ENCODE measurements at places on chromosomes 1 and 21.
A peak's percentile ranks its signal among the peaks of the same experiment; 100 is the strongest.

GRCh38 chr1:185500001-185500626, 183.1 kb upstream of the IVNS1ABP start:
- DNase-seq = no peak

DNA sequence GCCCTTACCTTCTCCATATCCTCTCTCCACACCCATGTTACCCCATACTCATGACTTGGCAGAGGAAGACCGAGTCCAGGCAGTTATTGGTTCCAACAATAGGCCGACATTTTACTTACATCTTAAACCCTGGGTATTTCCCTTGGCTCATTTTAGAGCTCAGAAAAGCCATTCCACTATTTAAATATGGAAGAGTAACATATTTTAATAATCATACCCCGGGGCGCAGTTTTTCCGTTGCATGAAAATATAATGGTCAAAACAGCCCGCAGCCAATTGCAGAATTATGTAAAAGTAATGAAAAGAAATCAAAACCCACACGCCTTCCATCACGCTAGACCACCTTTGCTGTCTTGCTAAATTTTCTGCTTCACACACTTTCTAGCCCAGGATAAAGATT, 48.5 kb downstream of the KAZN start:
- DNase-seq = no peak

DNA sequence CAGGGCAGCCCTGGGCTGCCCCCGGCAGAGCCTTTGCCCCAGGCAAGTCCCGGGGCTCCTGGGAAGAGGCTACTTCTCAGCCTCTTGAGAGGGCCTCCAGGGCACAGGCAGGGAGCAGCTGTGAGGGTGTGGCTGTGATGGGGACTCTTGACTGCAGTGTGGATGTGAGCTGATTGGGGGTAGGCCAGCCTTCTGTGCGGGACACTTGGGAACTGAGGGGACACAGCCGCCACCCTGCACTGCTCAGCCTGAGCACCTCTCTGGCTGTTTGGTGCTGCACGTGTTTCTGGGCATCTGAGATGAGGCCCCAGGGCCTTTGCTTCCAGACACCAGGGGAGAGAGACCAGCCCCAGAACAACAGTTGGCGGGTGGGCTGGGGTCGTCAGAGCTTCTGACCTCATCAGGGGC, 62.1 kb downstream of the SKI start:
- no peak for DNase-seq

- no peak for DNase-seq
Measured at GRCh38 chr1:230819976-230820375, 48.3 kb downstream of the C1orf198 start.

DNA sequence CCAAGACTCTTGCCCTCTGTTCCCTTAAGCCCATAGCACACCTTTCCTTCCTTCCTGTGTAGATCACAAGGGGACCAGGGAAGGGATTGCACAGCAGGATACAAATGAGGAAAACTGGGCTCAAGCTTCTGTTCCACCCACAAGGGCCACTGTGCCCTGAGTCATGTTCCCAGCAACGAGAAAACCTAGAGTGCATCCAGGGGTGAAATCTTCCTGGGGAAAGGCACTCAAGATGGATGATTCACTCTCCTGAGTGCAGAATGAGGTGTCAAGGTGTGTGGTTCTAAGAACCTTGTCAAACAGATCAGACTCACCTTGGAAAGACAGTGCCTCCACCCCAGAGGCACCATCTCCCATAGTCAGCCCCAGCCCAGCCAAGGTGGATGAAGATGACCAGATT, 40.7 kb upstream of the EYA3 start:
- DNase-seq = no peak

GRCh38 chr1:54944610-54945392, 35.6 kb upstream of the TMEM61 start:
- peak; percentile 69 for DNase-seq

- DNase-seq = no peak
Measured at GRCh38 chr1:10852998-10853520, 56.6 kb upstream of the CASZ1 start.

DNA sequence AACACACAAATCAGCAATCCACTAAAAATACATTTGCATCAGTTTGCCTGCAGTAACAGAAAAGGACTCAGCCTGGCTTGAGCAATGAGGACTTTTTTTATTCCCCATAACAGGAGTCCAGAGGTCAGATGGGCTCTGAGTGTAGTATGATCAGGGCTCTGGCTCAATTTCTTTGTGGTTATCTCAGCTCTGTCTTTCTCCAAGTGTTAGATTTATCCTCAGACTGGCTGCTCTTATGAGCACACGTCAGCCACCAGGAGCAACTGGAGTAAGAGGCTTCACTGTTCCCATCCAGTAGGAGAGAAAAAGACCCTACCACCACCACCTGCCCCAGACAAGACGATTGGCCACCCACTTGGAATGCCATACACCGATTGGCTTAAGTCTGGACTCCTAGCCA, 36.2 kb upstream of the KLHDC7A start:
- DNase-seq = no peak

DNA sequence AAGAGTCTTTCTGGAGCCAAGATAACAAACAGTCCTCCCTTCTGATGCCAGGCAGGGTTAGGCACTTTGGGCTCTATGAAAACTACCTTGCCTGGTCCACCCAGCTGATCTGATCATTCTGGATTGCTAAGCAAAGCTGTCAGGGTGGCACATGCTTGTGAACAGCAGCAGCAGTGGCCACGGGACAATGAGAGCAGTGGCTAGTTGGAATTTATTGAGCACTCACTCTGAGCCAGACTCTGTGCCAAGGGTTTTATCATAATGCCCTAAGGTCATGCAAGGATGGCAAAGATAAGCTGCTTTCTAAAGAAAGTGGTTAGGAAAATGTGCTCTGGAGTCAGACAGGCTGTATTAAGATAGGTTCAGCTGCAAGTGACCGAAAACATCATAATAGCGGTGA, 390.4 kb upstream of the VAMP3 start:
- DNase-seq = no peak

DNA sequence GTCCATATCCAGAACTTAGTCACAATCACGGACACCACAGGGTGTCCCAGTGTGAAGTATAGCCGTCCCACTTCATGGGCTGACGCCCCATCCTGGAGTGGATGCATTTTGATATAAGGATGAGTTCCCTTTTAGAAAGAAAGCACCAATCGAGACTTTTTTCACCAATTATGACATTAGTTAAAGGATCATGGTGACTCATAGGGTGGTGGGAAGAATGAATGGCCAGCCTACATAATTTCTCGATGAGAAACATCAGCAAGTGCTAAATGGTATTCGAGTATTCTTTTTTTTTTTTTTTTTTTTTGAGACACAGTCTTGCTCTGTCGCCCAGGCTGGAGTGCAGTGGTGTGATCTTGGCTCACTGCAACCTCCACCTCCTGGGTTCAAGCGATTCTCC, 38.5 kb upstream of the USP1 start:
- DNase-seq = no peak

DNA sequence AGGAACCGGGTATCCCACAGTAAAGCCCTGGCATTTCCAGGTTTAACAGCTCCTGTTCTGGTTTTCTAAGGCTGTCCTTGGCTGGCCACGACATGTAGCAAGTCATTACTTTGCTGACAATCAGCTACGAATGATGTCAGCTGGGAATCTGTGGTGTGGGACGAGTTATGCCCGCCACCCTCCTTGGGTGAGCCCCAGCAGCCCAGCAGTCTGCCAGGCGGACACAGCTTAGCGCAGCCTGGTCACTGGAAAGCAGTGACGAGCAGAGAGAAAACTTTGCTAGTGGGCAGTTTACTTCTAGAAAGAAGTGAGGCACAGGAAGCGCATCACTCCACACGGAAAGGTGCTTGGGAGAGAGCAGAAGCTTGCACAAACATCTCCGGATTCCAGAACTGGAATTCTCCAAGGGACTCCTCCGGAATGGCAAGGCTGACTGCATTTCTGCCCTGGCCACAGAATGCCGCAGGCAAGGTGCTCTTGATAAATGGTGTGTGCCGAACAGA, 15.5 kb upstream of the ZNF436 start:
- no peak for DNase-seq

DNA sequence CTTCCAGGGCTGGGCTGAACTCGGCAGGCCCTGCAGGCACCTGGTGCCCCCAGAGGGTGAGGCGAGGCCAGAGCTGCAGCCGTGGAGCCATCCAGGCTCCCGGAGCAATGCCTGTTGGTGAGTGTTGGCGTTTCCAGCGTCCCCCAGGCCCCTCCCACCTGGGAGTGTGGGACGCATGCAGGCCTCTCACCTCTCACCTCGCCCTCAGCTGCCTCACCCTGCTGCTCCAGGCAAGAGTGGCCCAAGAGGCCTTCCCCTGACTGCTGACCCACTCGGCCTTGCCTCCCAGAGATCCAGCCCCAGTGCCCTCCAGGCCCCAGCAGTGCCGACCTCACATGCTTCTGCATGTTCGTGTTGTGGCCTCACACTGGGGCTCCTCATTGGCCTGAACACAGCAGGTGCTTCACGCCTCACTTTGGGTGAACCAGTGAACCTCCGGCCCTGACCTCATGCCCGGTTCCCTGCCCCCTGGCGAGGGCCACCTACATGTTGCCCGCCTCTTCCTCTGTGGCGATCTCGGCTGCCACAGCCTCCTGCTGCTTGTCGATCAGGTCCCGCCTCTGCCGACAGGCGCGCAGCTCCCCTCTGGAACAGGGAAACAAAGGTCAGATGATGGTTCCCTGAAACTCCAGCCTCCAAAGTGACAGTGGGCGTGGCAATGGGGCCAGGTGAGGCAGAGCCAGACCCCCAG, 17.0 kb downstream of the CFAP74 start:
- DNase-seq = no peak

- no peak for DNase-seq
Measured at GRCh38 chr1:54301497-54301896, 101.5 kb downstream of the MRPL37 start.

DNA sequence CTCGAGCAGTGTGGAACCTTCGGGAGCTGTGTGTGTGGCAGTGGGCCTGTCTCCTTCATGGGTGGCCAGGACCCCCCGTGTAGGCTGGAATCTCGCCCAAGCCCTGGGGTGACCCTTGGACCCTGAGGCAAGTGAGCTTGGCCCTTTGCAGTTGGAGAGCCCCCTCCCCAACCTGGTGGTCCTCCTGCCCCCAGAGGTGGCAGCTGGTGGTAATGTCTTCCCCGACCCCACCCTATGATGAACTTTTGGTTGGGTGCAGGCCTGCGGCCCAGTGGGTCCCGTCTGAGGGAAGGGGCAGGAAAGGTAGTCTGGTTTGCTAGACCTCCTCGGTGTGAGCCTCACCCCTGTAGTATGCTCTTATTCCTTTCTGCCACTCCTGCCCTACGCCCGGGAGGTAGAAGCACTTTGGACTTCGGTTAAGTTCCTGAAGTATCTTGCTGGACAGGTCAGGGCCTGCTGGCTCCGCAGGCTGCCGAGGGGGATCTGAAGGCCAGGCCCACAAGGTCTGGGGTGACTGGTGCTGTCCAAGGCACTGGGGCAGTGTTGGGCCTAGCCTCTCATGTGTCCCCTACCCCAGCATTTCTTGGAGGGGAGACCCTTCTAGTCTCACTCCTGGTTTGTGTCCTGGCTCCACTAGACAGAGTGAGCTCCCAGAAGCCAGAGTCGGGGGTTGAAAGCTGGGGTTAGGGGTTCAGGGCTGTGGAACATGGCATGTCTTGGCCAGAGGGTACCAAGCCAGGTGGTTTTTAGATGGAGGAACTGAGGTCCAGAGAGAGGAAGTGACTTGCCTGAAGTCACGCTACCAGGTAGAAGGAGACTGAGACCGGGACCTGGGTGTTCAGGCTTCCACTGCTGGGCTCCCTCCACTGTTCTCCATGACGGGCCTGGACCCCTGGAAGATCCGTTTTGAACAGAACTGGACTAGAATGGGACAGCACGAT, 1.8 kb downstream of the ZNF362 start:
- no peak for DNase-seq

GRCh38 chr1:181383695-181384094, 99.6 kb upstream of the CACNA1E start:
- no peak for DNase-seq

Measured in CD4-positive, alpha-beta T cell treated with Interleukin-1 beta for 1 hour (primary cell).